ENCODE measurements at places on chromosomes 5 and 9.

GRCh38 chr5:149140197-149141002, 893 bp upstream of the ABLIM3 start:
- DNase-seq = no peak

DNA sequence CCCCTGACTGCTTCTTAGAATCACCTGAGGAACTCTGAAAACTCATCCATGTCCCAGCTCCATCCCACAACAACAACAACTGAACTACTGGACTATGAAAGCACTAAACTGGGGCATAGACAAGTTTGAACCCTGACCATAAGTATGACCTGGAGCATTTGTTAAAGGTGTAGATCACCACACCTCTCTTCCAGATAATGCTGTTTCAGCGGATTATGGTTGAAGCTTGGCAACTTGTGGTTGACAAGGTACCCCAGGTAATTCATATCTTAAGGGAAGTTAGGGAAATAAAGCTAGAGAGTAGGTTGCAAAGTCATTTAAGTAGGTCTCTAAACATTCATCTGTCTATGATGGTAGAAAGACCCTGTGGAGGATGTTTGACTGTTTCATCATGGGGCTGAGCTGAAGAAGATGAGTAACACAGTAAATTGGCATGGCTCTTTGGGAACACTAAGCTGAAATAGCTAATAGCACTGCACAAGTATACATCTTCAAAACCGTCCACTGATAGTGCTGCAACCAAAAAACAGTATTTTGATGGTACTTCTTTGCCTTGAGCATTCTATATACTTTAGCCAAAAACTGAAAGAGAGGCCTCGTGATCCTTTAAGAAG, 80.2 kb downstream of the TMEM174 start:
- DNase-seq = no peak

- no peak for DNase-seq
These were observed 35.0 kb downstream of the ACTBL2 start for GRCh38 chr5:57447658-57448057.

- no peak for DNase-seq
These were observed 170.5 kb upstream of the SMIM23 start for GRCh38 chr5:171614971-171615653.

DNA sequence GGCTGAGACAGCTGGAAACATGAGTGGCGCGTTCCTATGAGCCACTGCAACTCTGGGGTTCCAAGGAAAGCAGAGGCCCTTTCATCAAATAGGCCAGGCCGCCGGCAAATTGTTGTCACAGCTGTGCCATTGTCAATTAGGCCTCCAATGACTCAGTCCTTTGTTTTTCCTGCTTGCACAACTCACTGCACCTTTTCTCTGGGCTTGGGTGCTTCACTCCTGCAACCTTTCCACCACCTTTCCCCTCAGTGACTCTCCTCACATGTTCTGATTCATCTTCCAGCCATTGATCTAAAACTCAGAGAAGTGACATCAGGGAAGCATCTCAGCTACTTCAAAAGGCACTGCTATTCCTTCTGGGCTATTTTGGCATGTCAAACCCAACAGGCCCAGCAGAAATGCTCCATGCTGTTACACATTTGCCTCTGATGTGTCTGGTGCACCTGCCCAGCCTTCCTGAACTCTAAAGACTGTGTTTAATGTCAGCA, 653.7 kb downstream of the NR2F1-AS1 start:
- peak; percentile 48 for DNase-seq

All from stomach (tissue), 19 donors.